Brain pericyte (primary cell): ENCODE measurements at places on chromosomes 11 and 22.

GRCh38 chr11:64762277-64762673 lies 2.5 kb upstream of the PYGM start:
- no peak for DNase-seq

- no peak for DNase-seq
These were observed 5.5 kb downstream of the GRK3 start for GRCh38 chr22:25569983-25570382.

DNA sequence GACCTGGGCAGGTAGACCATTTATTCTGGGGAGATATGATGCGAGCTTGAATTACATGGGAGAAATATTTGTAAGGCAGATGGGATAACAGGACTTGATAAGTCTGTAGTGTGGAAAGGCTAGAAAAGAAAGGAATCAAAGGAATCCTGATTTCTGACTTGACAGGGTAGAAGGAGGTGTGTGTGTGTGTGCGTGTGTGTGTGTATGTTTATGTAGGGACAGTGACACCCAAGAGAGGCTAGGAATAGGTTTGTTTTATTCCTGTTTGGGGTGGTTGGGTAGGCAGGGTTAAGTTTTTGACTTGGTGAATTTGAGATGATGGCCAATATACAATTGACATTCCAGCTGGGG lies 390 bp upstream of the HTATIP2 start:
- DNase-seq: no peak

DNA sequence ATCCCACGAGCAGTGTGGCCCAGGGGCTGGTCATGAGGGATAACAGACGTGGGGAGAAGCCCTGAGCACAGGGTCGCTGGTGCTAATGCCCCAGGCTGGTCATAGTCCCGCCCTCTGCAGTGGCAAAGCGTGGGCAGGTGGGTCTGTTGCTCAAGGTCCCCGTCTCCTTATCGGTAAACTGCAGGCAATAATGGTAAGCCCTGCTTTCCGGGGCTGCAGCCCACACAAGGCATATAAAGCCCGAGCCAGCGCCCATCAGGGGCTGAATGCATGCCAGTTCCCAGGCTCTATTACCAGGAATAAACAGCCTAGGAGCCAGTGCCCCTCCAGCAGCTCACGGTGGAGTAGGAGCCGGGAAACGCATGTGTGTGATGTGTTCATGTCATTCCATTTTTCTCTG lies 261.0 kb downstream of the BRD1 start:
- no peak for DNase-seq

GRCh38 chr11:34387653-34388052 lies 29.8 kb upstream of the ABTB2 start:
- DNase-seq: no peak

GRCh38 chr11:121212536-121213361 lies 79.8 kb upstream of the SC5D start:
- DNase-seq: no peak

DNA sequence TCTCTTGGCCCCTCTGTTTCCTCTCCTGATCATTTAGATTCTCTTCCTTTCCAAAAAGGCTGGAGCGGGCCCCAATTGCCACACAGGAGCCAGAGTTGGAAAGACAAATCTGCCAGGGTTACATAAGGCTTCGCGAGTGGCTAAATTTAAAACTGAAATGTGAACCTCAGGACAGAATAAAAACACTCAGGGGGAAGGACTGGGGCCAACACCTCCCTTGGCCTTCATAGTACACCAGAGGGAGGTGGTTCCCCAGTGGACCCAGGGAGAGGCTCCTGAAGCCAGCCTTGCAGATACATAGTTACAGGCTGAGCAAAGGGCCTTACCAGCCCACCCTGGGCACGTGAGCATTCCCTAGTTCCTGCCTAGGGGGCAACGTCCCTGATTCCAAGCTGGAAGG lies 150.1 kb downstream of the MN1 start:
- no peak for DNase-seq

DNA sequence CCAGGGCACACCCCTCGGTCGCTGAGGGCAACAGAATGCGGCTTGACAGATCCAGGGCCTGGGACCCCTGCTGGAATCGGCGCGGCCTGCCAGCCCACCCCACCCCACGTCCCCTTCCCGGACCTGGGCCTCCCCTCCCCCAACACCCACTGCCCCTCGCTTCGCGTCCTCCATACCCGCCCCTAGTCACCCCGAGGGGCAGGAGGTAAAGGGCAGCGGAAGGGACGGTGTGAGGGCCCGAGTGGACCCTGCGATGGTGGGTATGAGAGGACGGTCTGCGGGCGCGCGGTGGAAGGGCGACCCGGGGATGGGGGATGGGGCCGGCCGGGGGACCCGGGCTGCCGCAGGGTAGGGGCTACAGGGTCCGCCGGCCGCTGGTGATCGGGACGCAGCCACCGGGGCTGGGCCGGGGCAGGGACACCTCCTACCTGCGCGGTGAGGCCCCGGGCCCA lies 311 bp downstream of the APBB1 start:
- no peak for DNase-seq

- no peak for DNase-seq
These were observed 36.1 kb downstream of the MMP20 start for GRCh38 chr11:102589047-102589459.

DNA sequence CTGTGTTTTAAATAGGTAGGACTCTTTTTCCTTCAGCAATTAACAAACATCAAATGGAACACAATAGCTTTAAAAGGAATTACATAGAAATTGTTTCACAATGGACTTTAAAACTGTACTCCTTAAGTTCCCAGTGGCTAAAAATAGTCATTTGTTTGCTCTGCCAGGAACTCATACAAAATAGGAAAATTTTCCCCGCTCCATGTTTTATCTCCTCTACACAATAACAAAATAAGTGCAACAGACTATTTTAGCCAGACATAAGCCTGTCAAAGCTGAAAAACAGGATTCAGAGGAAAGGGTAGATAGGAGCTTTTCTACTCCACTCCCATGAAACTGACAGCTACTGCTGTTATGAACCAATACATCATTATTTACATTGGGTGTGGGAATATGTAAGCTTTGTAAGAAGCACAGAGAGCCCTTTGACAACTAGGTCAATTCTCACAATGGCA lies 90.1 kb downstream of the STK33 start:
- no peak for DNase-seq

DNA sequence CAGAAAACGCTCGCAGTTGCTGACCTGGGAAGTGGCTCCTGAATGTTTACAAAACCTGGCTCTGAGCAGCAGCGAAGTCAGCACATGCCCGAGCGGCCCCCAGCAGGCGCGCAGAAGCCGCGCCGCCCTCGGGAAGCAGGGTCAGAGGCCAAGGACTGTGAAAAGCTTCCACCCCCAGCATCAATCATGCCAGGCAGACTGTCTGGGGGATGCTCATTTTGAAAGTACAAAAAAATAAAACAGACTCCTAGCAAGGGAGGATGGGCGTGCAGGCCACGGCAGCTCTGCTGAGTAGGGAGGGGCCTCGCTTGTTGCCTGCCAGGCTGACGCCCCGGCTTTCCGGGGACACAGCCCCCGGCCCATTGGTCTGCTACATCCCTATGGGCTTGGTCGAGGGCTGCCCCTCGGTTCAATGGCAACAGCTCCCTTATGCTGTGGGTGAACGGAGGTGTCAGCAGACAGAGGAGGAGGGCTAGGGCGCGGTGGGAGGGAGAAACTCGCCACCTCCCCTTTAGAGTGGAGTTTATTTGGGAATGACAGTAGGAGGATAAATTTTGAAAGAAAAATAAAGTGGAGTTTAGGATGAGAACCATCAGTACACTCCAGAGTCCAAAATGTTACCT lies 37.7 kb upstream of the GNB1L start:
- no peak for DNase-seq

GRCh38 chr11:19740586-19740985 lies 27.9 kb downstream of the NAV2 start:
- no peak for DNase-seq

DNA sequence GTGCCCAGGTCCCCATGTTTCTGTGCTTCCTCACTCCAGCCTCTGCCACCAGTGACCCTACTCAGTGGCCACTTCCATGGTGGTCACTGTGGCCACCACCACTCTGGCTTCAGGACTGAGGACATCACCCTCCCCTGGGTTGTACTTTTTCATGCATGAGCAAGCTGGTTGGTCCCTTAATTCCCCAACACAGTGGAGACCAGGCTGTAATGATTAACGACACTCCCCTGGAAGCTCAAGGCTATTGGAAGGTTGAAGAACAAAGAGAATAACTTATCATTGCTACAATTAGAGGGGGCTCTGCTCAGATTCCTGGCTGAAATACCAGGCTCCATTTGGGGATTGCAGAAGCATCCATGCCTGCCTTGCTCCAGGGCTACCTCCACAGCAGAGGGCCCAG lies 10.5 kb downstream of the PLAAT4 start:
- DNase-seq: no peak

DNA sequence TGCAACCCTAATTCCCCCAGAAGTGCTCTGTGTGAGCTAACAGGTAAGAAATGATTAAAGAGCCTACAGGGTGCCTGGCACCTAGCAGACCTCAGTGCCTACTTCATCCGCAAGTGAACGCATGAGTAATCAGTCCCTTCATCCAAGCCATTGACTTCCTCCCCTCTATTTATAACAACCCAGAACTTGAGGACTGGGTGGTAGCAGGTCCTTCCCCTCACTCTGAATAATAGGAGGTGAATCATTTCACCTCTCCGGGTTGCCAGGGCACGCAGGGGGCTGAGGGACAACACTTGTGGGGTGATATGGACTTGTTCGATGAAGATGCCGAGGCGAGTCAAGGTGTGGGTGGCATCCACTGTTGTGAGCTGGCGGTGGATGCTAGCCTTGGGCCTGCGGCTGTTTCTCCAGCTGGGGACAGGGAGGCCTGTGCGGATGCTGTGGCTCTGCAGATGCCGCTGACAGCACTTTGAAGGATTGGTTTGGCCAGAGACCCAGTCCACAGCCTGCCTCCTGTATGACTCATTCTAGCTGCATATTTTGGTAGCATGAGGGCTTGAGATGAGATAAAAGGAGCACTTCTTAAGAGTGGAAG lies 11.7 kb upstream of the SORL1-AS1 start:
- no peak for DNase-seq

GRCh38 chr11:68457216-68457897 lies 3.2 kb upstream of the PPP6R3 start:
- DNase-seq: no peak

DNA sequence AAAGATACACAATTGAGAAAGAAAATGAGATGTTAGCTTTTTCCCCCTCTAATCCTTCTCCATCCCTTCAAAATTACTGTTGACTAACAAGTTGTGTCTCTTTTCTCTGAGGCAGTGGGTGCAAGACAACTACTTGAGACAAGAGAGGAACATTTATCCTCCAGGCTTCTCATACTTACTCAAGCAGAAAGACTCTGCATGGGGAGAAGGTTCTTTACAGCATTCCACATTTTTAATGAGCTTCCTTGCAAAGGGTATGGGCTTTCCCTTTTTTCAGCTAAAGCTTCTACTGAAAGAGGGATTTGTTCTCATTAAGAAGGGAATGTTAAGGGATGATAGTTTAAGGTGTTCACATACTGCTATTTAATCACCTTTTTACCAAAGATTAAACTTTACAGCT lies 47.8 kb downstream of the PAX6 start:
- DNase-seq: no peak

DNA sequence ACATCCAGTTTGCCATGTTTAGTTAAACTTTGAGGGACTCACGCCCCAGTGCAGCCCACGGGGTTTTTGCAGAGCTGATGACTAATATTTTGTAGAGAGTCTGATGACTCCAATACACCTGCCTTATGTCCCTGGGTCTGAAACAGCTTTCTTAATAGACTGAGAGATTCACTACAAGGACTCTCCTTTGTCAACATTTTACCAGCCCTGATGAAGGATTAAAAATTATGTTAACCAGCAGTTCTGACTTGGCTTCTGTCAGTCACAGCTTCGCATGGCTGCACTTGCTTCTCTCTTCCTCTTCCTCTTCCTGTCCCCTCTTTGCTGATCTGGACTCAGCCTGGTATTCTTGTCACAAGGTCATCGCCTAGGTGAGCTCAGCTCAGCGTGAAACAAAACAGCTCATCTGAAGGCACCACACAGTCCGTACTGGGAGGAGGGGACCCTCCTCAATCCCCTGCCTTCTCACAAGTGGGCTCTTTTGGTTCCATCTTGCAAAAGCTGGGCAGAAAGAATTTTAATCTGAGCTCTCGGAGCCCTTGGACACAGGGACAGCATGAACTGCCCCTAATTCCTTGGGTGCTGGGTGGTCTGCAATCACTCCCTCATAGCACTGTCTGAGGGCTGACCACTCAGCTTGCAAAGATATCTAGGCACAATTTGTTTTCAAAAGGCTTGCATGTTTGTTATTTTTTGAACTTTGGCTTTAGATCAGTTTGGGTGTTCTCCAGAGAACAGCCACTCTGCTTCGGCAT lies 38.1 kb upstream of the POU2AF1 start:
- no peak for DNase-seq

DNA sequence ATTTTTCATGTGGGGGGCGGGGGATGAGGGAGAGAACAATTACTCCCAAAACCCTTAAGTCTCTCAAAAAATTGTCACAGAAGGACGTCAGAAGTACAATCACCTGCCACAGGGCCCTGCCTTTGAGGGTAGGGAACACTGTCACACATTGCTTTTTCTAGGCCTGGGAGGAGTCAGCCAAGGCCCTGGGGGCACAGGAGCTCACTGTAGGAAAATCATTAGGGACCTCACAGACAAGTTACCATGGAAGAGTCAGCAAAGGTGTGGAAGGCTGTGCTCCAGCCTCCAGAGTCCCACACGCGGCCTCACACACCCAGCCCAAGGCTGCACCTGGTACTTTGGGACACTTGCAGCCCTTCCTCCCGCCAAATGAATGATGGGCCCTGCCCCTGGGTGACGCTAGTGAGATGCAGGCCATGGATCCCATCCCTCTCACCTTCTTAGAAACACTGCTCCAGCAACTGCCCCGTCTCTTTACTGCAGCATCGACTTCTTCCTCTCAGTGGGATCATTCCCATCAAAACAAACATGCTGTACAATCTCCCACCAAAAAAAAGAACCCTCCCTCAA lies 3.3 kb downstream of the PLEKHA7 start:
- DNase-seq: no peak

DNA sequence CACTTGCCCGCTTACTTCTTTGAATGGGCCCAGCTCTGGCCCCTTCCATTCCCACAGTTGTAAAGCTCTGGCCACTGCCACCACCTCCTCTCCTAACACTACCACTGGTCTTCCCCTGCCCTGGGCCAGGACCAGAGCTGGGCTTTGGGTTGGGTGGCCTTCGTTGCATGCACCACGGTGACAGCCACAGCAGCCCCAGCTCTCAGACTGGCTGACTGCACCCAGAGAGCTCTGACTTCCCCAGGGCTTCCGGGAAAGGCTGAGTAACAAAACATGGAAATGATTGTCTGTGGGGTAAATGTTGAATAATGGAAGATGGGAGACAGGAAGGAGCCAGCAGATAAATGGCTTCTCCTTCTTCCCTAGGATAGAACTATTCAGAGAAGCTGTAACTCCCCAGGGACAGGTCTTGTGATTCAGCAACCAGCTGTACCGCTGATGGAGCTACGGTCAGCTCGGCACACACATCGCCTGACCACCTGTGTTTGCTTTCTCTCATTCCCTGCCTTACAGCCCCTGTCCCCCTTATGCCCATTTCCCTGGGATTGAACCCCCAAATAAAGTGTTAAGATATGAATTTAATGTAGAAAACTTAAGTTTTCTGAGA lies 27.6 kb downstream of the SCN4B start:
- DNase-seq: no peak

DNA sequence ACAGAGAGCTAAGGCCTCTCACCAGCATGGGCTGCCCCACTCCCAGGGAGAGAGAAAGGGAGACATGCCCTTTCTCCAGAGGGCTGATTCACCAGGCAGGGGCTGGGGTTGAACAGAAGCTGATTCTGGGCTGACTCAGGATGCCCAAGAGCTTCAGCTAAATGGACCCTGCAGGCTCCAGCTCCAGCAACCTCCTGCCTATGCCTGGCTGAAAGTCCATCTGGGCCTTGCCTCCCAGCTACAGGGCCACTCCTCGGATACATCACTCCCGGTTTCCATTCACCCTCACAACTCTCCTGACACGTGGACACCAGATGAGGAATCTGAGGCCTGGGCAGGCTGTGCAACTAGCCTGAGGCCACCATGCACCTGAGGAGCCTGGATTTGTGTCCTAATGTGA lies 215.5 kb downstream of the BUD13 start:
- DNase-seq: no peak
